ENCODE measurements at places on chromosomes 4 and X.

DNA sequence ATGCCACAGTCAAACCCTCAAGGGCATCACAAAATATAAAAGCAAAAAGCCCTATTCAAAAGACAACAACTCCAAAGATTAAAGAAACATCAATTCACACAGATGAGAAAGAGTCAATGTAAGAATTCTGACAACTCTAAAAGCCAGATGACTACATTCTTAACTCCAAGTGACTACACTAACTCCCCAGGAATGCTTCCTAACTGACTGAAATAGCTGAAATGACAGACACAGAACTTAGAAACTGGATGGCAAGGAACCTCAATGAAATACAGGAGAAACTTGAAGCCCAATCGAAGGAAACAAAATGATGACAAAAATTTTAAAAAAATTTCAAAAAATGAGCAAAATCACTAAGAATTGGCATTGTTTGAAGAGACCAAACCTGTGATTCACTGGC is 1047.6 kb upstream of the PCDH10 start:
- no peak for DNase-seq

- DNase-seq, result no peak
Observed at GRCh38 chr4:139861471-139861870, 195.9 kb downstream of the MGST2 start.

GRCh38 chr4:139753686-139754085 is 88.1 kb downstream of the MGST2 start:
- no peak for DNase-seq

GRCh38 chrX:126820700-126821420 is 1.3 kb downstream of the PRR32 start:
- no peak for DNase-seq

DNA sequence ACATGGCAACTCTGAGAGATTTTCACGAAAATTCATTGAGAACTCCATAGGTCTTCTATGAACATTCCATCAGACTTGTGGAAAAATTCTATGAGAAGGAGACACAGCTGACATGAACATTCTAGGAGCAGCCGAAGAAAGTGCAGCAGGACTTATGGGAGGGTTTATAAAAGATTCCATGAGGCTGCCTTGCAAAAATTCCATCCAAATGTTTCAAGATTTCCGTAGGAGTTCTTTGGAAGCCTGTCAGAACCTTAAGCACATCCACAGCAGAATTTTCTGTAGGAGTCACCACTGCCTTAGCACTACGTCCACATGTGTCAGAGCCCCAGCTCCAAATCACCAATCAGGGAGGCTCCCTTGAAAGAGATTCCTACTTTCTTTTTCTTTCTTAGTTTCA is 67.0 kb upstream of the MSX1 start:
- DNase-seq, result no peak

- DNase-seq, result no peak
Observed at GRCh38 chr4:95181243-95181995, 367.4 kb downstream of the UNC5C start.

- no peak for DNase-seq
Observed at GRCh38 chr4:17494258-17495190, 17.4 kb downstream of the QDPR start.

DNA sequence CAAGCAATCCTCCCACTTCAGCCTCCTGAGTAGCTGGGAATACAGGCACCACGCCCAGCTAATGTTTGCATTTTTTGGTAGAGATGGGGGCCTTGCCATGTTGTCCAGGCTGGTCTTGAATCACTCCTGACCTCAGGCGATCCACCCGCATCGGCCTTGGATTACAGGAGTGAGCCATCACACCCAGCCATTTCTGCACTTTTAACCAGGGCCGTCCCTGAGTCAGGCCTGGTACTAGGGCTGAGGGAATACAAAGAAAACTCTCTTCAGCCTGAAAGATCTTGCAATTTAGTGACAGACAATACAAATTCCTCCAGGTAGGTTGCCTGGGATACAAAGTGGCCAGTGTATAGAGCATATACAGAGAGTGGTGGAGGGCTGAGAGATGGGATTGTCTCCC is 65.8 kb downstream of the BCOR start:
- DNase-seq, result no peak

DNA sequence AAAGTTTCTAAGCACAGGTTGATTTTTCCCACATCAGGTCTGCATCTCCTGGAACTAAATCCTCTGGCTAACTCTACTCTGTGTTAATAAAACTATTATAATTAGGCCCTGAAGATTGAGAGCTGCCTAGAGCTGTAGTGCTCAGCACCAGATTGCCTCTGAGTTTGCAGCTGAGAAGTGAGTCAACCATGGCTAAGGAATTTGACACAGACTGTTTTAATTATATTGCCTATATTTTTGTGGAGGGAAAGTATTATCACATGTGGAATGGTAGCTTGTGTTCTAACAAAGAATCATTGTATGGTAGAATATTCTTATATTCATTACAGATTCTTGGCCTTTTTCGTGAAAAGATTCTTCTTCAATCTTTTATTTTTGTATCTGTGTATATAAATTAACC is 1907.6 kb upstream of the TENM3 start:
- no peak for DNase-seq

DNA sequence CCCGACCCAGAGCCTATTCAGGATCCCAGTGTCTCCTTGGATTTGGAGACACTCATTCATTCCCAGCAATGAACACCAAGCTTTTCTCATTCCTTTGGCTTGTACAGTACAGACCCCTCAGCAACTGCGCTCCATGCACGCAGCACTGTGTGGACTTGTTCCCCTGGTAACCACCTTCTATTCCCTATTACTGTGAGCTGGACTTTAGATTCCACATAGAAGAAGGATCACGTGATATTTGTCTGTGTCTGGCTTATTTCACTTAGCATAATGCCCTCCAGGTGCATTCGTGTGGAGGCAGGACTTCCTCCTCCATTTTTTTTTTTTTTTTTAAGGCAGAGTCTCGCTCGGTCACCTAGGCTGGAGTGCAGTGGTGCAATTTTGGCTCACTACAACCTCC is 106.4 kb downstream of the PHKA2 start:
- no peak for DNase-seq

DNA sequence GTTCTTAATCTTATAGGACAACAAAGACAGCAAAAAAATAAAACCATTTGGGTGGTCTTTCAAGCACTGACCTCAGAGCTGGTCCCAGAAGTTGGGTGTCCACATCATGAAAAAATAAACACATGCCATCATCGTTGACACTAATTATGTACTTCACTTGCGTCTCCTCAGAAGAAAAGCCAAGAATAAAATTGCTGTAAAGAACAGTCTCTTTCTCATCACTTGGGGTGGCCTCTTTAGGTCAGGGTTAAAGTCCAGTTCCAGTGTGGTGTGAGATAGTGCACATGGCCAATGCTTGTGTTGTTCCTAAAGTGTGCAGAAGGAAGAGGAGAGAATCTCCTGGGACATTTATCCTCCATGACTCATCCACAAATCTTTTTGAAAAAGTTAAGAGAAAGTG is 49.5 kb upstream of the IBSP start:
- DNase-seq, result no peak

DNA sequence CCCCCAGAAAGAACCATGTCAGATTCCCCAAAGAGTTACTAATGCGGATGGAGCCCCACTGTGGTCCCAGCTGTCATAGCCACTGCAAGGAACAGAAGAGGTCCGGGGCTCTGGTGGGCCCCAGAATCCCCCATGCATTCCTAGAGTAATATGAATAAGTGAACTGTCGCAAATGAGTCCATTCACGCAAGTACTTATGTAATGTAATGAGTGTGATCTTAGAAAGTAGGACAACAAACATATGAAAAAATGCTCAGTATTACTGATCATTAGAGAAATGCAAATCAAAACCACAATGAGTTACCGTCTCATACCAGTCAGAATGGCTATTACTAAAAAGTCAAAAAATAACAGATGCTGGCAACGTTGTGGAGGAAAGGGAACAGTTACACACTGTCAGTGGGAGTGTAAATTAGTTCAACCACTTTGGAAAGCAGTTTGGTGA is 141.5 kb upstream of the RBPJ start:
- DNase-seq, result no peak

DNA sequence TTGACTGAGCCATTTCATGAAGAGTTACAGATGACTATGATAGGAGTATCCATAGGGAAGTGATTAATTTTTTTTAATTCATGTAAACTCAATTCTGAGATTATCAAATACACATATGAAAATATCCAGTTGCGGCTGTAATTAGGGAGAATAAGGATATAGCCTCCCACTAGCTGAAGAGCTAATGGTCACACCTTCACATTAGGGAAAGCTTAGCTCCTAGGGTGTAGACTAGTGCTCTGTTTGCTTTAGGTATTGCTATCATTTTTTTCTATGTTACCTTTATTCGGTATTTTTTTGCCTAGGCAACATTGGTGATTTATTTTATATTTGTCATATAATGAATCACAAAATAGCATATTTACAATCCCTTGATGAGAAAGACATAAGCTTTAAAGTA is 39.6 kb upstream of the EPGN start:
- no peak for DNase-seq

DNA sequence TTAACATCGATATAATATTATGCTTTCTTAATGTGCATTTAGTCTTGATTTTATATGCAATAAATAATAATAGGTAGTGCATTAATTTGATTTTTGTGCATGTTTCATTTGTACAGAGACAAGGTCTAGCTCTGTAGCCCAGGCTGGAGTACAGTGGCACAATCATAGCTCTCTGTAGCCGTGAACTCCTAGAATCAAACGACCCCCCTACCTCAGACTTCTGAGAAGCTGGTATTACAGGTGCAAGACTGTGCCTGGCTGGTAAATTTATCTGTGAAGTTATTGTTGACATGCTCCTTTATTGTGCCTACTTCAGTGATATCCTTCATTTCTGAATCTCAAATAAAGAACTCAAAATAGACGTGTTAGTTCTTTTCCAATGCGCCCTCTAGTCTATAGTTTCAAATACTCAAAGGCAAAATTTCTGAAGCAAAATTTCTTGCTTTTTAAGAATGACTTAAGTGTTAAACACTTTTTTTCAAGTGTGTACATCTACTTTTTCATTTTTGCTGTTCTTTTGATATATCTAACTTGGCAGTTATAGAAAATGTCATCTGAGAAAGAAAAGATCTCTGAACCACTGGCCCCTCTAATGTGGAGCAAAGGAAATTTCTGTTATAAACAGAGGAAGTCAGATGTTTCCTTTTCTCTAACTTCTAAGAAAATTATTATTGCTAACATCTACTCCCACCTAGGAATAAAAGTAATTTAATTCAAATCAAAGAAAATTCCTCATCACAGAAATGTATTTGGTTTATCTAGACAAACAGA is 28.3 kb upstream of the GUCY1A1 start:
- DNase-seq, result no peak

Data from stimulated activated CD8-positive, alpha-beta memory T cell treated with anti-CD3 and anti-CD28 coated beads, Interleukin-2, amount 100 ng/mL, for 48 hours (primary cell).